Stomach (tissue), 19 donors: ENCODE measurements at places on chromosomes 2 and 18. TPM values are rescaled to one million over a fixed set of nuclear protein-coding genes. Genes with fewer than 3 reads are reported as not detected.

The COL6A3 gene
- total RNA-seq, result 105 TPM

The TSN gene
- 11.0 TPM for total RNA-seq

The CDH19 gene
- total RNA-seq, result 2.9 TPM

The CRYGC gene
- not detected for total RNA-seq

The RPIA gene
- 26.8 TPM for total RNA-seq

The LAMA1 gene
- not detected for total RNA-seq

The DPP10 gene
- 15.6 TPM for total RNA-seq

DNA sequence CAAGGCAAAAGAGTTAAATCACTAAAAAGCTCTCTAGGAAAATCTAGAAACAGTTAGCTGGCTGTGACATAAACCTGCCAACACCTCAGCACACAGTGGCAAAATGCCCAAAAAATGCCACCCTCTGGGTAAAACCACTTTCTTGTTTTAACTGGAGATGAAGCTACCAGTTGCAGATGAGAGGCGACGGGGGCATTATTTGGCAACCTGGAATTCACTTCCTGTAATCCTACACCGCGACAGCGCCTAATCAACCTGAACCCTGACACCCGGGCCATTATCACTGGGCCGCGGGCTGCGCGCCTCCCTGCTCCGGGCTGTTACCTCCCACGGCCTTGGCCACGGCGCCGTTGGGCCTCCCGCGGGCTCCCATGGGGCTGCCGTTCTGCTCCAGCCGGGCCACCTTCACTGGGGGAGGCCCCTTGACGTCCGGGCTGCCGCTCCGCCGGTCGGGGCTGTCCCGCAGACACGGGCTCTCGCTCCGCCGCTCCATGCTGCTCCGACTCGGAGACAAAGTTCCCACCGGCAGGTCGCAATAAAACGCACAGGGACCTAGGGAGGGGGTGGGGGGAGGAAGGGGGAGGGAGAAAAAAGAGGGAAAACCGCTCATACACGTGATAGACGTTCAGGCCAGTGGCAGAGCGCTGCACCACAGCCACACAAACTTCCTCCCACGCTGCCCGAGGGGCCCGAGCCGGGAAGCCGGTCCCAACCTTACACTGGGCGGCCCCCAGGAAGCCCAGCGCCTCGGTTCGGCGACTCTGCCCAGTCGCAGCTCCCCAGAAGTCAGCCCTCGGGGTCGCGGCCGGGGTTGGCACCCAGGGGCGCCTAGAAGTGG lies 2.0 kb downstream of the SATB2 start:
- peaks cover 53% of the 10 kb centered on the region for H3K4me1 ChIP-seq
- peak; percentile 63 for DNase-seq
- H3K27ac ChIP-seq, result no peak overlapping the region
- H3K27me3 ChIP-seq, result peaks cover 91% of the 10 kb centered on the region
- H3K36me3 ChIP-seq, result no peaks in the 10 kb centered on the region
- H3K4me3 ChIP-seq, result peak overlapping the region; percentile 18

- H3K27ac ChIP-seq, result no peak overlapping the region
- H3K4me3 ChIP-seq, result no peak overlapping the region
- no peaks in the 10 kb centered on the region for H3K27me3 ChIP-seq
- no peaks in the 10 kb centered on the region for H3K36me3 ChIP-seq
Observed at GRCh38 chr2:215929602-215930335, 83.6 kb downstream of the MREG start.

- H3K4me1 ChIP-seq, result no peaks in the 10 kb centered on the region
- H3K4me3 ChIP-seq, result no peak overlapping the region
- DNase-seq, result no peak
- H3K27me3 ChIP-seq, result no peaks in the 10 kb centered on the region
Observed at GRCh38 chr2:175744000-175744399, 258.1 kb downstream of the LNPK start.

DNA sequence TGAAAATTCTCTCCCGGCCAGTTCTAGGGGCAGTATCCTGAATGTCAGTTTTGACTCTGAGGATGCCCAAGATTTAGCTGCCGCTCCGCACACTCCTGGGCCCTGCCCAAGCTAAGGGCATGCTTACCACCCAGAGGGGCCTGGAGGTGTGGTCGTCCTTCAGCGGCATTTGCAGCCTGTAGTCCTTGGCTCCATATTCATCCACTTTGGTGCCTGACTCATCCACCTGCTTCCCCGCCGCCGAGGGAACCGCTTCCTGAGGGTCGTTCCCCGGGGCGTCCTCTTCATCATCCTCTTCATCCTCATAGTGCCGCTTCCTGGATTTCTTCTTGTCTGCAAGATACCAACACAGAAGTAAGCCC lies 577 bp downstream of the ERCC3 start:
- H3K4me1 ChIP-seq, result peaks cover 31% of the 10 kb centered on the region
- peak overlapping the region; percentile 72 for H3K27ac ChIP-seq
- H3K36me3 ChIP-seq, result peaks cover 44% of the 10 kb centered on the region
- no peak for DNase-seq
- H3K27me3 ChIP-seq, result no peaks in the 10 kb centered on the region

DNA sequence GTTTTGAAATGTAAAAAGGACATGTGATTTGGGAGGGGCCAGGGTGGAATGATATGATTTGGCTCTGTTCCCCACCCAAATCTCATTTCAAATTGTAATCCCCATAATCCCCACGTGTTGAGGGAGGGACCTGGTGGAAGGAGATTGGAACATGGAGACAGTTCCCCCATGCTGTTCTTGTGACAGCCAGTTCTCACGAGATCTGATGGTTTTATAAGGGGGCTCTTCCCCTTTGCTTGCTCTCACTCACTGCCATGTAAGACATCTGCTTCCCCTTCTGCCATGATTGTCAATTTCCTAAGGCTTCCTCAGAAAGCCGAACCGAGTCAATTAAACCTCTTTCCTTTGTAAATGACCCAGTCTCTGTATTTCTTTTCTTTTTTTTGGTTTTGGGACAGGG lies 39.2 kb downstream of the FECH start:
- H3K4me3 ChIP-seq, result no peak overlapping the region
- H3K4me1 ChIP-seq, result no peaks in the 10 kb centered on the region
- no peak for DNase-seq
- peaks cover 22% of the 10 kb centered on the region for H3K36me3 ChIP-seq
